ENCODE measurements at places on chromosomes 6 and 20.

GRCh38 chr20:59192533-59192896 is 28.9 kb downstream of the ZNF831 start:
- no peak for DNase-seq

GRCh38 chr20:58389968-58390658 is 1.1 kb downstream of the VAPB start:
- DNase-seq, result no peak

GRCh38 chr6:24610672-24611071 is 35.3 kb downstream of the KIAA0319 start:
- no peak for DNase-seq

DNA sequence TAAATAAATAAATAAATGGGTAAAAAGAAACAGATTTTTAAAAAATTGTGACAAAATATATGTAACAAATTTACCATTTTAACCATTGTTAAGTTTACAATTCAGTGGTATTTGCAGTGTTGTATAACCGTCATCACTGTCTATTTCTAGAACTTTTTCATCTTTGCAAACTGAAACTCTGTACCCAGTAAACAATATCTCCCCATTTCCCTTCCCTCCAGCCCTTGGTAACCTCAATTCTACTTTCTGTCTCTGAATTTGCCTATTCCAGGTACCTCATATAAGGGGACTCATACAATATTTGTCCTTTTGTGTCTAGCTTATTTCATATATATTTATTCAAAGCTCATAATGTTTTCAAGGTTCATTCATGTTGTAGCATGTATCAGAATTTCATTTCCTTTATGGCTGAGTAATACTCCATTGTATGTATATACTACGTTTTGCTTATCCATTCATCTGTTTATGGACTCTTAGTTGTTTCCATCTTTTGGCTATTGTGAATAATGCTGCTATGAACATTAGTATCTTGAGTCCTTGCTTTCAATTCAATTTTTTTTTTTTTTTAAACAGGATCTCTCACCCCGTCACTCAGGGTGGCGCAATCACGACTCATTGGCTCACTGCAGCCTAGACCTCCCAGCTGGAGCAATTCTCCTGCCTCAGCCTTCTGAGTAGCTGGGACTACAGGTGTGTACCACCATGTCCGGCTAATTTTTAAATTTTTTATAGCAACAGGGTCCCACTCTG is 8.9 kb downstream of the MANBAL start:
- DNase-seq, result no peak

GRCh38 chr6:152086223-152086873 is 278.9 kb downstream of the ESR1 start:
- DNase-seq, result no peak

Measured in 8988T (cell line).